Fibroblast of skin of scalp (primary cell): ENCODE measurements at places on chromosomes 1 and 21.

DNA sequence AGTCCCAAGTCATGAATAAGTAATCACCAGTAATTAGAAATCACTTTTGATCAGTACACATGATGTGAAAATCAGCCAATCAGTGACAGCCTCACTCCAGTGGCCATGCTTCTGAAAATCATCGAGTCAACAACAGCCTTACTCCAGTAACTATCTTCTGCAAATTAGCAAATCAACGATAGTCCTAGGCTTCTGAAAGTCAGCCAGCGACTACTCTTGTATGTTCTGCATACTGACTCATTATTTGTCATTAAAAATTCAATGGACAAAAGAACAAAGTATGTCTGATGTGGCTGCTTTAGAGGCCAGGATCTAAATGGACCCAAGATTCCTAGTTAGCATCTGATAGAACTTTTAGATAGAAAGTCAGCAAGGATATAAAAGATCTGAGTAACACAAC, 102.5 kb downstream of the GPR52 start:
- DNase-seq = no peak

- DNase-seq = peak; percentile 75
Measured at GRCh38 chr1:151372058-151372934, at the start of gene SELENBP1. TSS of gene SELENBP1 (minus strand) at chr1:151372705. CDS start at chr1:151372641, 64 bp downstream.

- no peak for DNase-seq
Measured at GRCh38 chr1:85900921-85901320, 192.7 kb upstream of the ZNHIT6 start.

GRCh38 chr1:30887485-30888315, 20.9 kb downstream of the SDC3 start:
- peak; percentile 74 for DNase-seq

GRCh38 chr1:214897581-214897980, 185.0 kb upstream of the KCNK2 start:
- no peak for DNase-seq
